ENCODE measurements at places on chromosomes 6 and 20.
A peak's percentile ranks its signal among the peaks of the same experiment; 100 is the strongest.

DNA sequence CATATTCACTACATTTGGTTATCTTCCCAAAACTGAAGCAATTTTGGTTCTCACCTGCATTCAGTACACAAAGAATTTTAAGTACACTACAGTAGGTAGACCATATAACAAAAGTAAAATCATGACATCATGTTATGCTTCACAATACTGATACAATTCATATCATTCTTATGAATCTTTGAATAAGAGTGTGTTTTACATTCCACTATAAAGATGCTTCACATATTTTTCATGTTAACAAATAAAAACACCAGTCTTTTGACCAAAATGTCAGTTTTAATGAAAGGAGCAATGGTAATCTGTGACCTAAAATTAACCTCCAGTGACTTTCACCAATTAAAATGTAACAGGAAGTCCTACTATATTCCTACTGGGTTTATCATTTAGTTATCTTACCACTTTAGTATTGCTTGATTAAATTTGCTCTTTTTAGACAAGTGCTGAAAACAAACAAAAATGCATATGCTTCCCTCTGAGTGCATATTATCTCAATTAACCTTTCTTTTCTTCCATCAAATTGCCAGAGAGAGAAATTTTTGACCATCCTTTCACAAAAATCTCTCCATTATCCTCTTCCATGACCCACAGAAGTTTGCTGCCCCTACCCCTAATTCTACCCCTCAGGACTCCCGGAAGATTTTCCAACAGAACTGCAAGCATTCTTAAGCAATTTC lies 49.3 kb downstream of the PHIP start:
- no peak for DNase-seq

- DNase-seq: no peak
Observed at GRCh38 chr6:30998785-30999184, 11.5 kb upstream of the MUC22 start.

- DNase-seq: peak; percentile 33
Observed at GRCh38 chr20:50724851-50725723, 6.3 kb upstream of the PARD6B start.

DNA sequence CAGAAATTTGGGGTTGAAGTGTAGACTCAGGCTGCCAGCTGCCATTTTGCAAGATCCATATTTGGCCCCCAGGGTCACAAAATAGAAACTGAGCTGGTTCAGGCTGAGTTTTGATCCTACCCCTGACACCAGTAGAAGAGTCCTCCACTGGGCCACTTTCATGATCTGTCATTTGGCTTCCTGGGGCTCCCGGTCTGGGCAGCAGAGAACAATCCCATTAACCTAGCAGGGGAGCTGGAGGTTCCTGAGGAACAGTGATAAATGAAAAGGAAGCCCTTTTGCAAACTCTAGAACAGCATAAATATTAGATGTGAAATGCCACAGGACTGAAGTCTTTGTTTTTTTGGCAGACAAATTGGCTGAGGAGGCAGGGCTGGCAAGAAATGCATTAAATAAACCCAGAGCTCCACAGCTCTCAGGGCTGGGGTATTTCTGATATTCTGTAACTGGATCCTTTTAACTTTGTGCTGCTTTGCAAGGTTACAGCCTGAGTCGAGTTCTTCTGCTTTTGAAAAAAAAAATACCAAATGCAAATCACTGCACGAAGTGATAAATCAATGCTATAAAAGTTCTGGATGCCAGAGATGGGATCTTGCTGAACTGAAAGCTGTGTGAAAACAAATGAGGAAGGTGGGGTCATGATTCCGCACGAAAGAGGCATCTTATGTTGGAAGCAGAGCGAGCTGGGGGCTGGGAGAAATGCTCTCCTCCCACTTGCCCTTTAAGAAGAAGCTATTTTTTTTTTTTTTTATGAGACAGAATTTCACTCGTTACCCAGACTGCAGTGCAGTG lies 64.4 kb downstream of the SULF2 start:
- no peak for DNase-seq

GRCh38 chr20:48705240-48706115 lies 122.3 kb downstream of the PREX1 start:
- DNase-seq: no peak

- DNase-seq: no peak
Observed at GRCh38 chr20:20229595-20229994, 138.3 kb upstream of the INSM1 start.

- DNase-seq: no peak
Observed at GRCh38 chr20:25278636-25279361, 30.9 kb downstream of the PYGB start.

GRCh38 chr20:25287631-25288290 lies 39.9 kb downstream of the PYGB start:
- DNase-seq: peak; percentile 0

DNA sequence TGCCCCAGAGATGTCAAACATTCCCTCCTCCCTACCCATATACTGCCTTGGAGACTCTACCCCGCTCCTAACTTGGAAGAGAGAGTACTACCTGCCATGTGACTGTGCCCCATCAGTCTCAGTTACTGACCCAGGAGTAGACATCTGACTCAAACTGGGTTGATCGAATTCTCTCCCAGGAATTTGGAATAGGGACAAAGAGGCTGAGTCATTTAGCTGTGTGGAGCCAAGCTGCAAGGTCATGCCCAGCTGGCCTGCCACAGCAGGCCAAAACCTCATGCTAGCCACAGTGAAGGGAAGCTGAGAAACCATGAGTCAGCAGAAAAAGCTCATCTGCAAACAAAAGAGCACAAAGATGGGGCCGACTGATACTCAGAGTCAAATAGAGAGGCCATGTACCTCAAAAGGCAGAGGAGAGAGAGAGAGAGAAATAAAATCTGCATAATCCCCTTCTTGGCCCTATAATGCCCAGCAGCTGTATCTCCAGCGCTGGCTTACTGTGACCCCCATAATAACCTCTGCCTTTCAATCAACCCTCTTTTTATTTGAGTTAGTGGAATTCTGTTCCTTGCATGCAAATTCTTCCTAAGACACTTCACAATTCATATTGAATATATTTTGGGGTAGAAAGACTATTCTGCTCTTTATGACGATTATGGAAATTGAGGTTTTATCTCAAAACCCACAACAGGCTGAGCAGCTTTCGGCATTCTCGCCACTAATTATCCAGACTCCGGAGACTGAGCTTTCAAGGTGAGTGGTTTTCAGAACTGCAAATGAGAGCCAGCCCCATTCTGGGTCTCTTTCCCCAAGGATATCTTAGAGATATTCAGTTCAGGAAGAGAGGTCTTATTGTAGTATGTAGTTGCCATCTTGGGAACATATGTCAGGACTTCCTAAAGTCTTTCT lies 21.4 kb upstream of the AKIRIN2 start:
- peak; percentile 79 for DNase-seq
